ENCODE measurements at places on chromosomes 5 and 9.

- DNase-seq: no peak
These were observed 1151.6 kb upstream of the CDH6 start for GRCh38 chr5:30041831-30042385.

GRCh38 chr9:108100571-108100970, 611.0 kb upstream of the KLF4 start:
- DNase-seq: no peak

GRCh38 chr9:78565481-78565880, 268.6 kb downstream of the PSAT1 start:
- peak; percentile 35 for DNase-seq

- DNase-seq: no peak
These were observed 493.9 kb downstream of the NTRK2 start for GRCh38 chr9:85163415-85163814.

DNA sequence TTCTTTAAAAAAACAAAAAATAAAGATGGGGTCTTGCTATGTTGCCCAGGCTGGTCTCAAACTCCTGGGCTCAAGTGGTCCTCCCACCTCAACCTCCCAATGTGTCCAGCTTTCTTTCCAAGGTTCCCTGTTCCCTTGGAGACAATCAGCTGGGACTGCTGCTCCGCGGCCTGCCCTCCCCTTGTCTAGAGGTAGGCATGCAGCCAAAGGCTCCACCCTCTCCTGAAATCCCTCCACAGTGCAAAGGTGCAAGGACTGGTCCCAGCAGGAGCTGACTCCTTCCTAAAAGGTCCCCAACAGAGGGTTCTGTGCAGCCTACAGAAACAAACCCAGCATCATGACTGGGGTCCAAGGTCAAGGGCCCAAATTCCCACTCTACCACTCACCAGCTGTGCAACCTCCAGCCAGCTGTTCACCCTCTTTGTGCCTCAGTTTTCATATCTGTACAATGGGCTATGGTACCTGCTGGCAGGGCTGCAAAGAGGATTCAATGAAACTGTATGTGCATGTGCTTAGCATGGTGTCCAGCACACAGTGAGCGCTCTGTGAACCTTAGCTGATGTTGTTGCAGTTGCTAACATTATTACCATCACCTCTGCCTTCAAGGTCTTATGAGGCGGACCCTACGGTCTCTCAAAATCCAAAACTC, 47.5 kb downstream of the BARX1 start:
- DNase-seq: no peak

DNA sequence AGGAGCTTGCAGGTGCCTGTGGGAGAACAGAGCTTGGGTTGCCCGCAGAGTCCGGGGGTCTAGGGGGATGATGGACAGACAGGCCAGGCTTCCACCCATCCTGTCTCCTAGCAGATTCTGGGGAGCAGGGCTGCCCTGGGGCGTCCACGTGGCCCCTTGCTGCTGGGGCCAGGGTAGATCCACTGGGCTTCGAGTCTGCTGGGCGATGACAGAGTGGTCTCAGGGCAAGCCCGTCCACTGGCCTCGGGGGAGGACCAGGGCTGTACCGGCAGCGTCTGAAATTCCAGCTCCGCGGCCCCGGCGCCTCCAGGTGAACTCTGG, 124.2 kb upstream of the IRX4 start:
- DNase-seq: no peak

DNA sequence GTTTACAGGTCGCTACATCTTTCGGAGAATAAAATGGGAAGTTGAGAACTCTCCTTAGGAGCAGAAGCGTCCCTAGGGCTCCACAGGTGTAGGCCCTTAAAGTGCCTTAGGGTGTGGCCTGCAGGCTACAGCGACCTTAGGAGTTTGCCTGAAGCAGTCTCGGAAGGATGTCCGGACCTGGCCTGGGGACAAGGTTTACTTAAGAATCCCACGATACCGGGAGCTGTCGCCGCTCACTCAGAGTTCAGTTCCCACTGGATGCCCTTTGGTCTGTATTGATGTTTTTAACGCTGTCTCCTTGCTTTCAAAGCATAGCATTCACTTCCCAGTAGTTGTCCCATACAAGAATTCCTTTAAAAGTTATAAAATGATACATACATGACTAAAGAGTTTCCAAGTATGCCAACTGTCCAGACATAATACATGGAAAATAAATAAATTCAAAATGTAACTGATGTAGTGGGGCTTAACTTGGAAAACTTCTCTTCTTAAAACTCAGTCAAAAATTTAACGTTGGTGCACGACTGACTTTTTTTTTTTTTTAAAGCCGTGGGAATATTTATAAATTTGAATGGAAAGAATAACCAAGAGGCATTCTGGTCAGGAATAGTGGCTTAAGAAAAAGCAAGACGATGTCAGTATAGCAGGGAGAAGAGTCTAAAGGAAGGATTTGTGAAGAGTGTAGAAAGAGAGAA, 848 bp downstream of the RAD50 start:
- DNase-seq: peak; percentile 54

GRCh38 chr5:76854644-76855043, 4.8 kb downstream of the S100Z start:
- no peak for DNase-seq

DNA sequence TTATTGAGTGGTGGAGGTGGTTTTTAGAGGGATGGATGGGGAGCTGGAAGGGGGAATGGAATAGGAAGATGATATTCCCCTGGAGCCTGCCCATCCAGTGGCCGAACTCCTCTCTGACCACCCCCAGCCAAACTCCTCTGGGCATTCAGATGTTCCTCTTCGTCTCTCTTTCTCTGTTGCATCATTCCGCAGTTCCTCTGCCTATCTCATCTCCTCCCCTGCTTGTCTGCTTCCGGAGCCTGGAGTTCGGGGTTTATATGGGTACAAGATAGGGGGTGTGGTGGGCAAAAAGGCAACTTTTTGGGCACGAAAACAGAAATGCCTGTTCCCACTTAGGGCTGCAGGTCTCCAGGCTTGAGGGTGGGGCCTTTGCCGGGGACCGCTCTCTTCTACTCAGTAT, 12.2 kb upstream of the CDK5RAP2 start:
- no peak for DNase-seq

- peak; percentile 77 for DNase-seq
These were observed 211.6 kb downstream of the MSX2 start for GRCh38 chr5:174935854-174936474.

GRCh38 chr5:137684761-137685160, 51.1 kb downstream of the KLHL3 start:
- no peak for DNase-seq

DNA sequence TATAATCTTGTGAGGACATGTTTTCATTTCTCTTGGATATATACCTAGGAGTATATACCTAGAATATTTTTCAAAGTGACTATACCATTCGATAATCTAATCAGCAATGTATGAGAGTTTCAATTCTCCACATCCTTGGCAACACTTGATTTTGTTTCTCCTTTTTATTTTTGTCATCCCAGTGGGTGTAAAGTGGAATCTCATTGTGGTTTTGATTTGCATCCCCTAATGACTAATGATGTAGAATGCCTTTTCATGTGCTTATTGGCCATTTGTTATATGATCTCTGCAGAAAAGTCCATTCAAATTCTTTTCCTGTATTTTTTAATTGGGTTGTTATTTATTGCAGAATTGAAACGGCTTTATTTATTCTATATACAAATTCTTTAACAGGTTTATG, 15.2 kb downstream of the ZCCHC9 start:
- no peak for DNase-seq

GRCh38 chr5:179203248-179203647, 142.0 kb downstream of the ADAMTS2 start:
- DNase-seq: no peak

- DNase-seq: no peak
These were observed 46.0 kb upstream of the SIMC1 start for GRCh38 chr5:176192094-176192721.

- DNase-seq: peak; percentile 91
These were observed 138.8 kb downstream of the GRIA1 start for GRCh38 chr5:153629027-153629895.

- DNase-seq: no peak
These were observed 7.4 kb downstream of the SEMA5A start for GRCh38 chr5:9538504-9538903.

- no peak for DNase-seq
These were observed 15.7 kb downstream of the CDK20 start for GRCh38 chr9:87958591-87958990.

GRCh38 chr9:88571419-88571818, 36.4 kb downstream of the NXNL2 start:
- DNase-seq: no peak

GRCh38 chr5:107954254-107954653, 283.5 kb upstream of the EFNA5 start:
- no peak for DNase-seq

GRCh38 chr5:116361171-116361967, 213.3 kb downstream of the SEMA6A start:
- peak; percentile 25 for DNase-seq

DNA sequence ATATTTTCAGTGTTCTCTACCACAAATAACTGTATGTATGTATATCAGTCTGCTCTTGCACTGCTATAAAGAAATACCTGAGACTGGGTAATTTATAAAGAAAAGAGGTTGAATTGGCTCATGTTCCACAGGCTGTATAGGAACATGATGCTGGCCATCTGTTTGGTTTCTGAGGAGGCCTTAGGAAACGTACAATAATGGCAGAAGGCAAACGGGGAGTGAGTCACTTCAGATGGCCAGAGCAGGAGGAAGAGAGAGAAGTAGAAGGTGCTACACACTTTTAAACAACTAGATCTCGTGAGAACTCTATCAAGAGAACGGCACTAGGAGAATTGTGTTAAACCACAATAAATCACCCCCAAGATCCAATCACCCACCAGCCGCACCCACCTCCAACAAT, 121.7 kb downstream of the ADAMTS6 start:
- DNase-seq: no peak

GRCh38 chr5:109762821-109763220, 73.1 kb downstream of the MAN2A1 start:
- no peak for DNase-seq

DNA sequence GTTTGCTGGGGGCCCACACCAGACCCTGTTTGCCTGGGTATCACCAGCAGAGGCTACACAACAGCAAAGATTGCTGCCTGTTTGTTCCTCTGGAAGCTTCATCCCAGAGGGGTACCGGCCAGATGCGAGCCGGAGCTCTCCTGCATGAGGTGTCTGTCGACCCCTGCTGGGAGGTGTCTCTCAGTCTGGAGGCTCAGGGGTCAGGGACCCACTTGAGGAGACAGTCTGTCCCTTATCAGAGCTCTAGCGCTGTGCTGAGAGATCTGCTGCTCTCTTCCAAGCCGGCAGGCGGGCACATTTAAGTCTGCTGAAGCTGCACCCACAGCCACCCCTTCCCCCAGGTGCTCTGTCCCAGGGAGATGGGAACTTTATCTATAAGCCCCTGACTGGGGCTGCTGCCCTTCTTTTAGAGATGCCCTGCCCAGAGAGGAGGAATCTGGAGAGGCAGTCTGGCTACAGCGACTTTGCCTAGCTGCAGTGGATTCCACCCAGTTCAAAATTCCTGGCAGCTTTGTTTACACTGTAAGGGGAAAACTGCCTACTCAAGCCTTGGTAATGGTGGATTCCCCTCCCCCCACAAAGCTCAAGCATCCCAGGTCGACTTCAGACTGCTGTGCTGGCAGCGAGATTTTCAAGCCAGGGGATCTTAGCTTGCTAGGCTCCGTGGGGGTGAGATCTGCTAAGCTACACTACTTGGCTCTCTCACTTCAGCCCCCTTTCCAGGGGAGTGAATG, 206.0 kb upstream of the TLX3 start:
- no peak for DNase-seq

DNA sequence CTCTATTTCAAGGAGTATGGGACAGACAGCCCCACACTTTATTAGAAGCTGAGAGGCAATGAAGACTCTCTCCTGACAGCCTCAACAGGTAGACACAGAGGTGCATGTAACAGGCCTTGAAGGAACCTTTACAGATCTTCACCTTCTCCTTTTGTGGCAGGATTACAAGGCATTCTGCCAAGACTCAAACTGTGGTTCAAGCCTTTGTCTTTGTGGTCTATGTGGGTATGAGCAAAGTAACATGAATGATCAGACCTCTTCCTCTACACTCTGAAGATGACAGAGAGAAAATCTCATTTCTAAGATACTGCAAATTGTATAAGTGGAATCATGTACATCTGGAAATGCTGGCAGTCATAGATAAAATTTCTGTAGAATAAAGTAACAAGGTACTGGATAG, 346.9 kb downstream of the CDH9 start:
- no peak for DNase-seq

GRCh38 chr9:38689678-38690077, 30.3 kb downstream of the FAM240B start:
- DNase-seq: peak; percentile 53

DNA sequence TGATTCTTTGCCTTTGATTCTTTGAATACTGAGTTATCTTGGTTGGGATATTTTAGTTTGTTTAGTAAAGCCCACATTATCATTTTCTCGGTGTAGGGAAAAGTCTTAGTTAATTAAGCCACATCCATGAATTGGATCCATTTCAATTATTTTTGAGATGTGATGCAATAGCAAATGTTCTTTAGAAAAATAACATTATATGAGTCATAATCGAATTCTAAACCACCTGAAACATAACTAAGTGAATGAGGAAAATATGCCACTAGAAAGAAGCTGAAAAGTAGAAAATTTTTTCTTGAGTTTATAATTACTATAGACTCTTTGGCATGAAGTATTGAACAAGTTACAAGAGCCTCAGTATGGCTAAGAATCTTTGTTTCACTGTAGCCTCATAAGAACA, 17.5 kb upstream of the CCDC192 start:
- DNase-seq: peak; percentile 61

- peak; percentile 97 for DNase-seq
These were observed 53.6 kb downstream of the GPR107 start for GRCh38 chr9:130107234-130107861.

DNA sequence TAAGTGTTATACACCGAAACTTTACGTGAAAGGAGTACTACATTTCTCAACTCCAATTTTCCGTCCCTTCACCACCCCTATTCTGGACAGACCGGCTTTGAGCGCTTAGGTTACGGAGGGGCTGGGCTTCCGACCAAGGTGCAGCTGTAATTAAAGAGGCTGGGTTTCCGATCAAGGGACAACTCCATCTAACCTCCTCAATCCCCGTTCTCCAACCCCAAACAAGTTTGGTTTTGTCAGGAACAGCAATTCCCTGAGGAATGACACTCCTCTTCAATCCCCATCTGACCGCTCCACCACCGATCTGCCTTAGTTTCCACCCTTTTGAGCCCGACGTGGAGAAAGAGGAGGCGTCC, 577 bp downstream of the TUT7 start:
- no peak for DNase-seq

GRCh38 chr9:134353539-134353938, 27.3 kb downstream of the RXRA start:
- no peak for DNase-seq

GRCh38 chr9:92098638-92099037, 16.6 kb downstream of the SPTLC1 start:
- no peak for DNase-seq

DNA sequence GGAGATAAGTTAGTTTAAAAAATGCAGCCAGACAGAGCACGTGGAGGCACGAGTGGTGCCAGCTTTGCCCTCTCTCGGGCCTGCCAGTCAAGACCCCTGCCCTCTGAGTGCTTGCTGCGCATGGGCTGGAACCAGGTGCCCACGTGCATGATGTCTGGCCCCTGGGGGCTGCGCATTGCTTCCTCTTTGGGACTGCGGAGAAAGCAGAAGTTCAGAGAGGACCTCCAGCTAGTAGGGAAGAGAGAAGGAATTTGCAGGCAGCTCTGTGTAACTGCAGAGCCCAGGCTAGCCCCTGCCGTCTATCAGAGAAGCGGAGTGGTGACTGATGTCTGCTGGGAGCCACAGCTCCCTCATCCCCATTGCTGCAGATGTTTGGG, 9.7 kb upstream of the RNU6ATAC start:
- DNase-seq: no peak
